ENCODE measurements at places on chromosomes 2 and 18.

GRCh38 chr2:235709124-235709813 is 215.4 kb downstream of the AGAP1 start:
- DNase-seq = no peak

DNA sequence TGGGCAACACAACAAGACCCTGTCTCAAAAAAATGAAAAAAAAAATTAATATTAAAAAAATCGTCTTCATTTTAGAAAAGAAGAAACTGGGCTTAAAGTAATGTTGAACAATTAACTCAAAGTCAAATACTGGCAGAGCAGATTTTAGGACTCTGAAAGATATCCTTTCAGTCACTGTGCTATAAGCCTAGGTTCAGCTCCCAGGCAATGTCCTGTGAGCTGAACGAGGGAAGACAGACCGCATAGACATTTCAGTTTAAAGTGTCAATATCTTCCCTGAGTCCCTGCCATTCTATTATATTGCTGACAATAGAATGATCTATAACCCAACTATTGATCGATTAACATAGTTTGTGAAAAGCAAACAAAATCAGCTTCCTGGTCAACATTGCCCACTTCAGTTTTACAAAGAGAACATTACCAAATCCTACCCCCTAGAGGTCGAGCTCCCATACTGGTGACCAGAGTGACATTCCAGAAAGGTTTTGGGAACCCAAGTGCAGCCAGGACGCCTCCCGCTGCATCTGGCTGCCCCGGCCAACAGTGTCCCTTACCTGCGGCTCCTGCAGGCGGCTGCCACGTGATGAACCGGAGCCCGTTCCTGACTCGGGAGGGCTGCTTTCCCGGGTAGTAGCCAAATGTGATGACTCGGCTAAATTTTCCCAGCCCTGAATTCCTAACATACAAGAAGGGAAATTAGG is 639 bp downstream of the MRO start:
- no peak for DNase-seq

- no peak for DNase-seq
Observed at GRCh38 chr2:172196768-172197431, 94.2 kb upstream of the DLX2 start.

DNA sequence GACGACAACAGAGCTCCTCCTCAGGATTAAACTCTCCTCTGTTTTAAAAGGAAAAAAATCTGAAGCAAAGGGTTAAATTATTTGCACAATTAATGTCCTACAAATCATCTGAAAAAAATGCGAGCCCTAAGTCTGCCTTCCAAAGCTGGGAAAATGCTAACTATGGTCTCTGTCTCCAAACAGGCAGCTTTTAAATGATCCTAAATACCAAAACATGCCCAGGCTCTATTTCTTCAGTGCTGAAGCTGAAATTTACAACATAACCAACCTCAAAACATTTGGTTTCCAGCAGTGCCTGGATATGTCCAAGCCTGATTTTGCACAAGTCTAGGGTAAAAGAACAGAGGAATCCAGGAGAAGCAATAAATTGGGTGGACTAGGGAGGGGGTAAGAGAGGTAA is 57.2 kb downstream of the LBH start:
- DNase-seq = no peak

DNA sequence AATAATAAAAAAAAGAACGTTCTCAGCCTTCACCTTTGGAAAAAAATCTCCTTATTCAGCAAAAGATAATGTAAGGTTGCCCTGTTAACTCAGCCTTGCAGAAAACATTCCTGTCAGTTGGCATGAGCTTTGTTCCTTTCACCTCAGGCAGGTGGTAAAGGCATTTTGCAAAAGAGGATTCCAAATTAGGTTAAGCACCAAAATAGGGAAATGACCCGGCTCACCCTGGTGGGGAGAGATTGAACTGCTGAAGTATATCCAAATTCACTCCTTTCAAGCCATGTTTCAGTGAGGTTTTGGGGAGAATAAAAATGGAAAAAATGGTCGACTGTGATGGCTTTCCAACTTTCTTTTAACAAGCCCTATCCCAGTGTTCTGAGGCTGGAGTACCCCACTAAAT is 1988.8 kb upstream of the PIK3C3 start:
- no peak for DNase-seq

- DNase-seq = no peak
Observed at GRCh38 chr18:56468396-56468795, 170.0 kb downstream of the TXNL1 start.

- DNase-seq = no peak
Observed at GRCh38 chr2:9378433-9379390, 44.6 kb downstream of the ITGB1BP1 start.

DNA sequence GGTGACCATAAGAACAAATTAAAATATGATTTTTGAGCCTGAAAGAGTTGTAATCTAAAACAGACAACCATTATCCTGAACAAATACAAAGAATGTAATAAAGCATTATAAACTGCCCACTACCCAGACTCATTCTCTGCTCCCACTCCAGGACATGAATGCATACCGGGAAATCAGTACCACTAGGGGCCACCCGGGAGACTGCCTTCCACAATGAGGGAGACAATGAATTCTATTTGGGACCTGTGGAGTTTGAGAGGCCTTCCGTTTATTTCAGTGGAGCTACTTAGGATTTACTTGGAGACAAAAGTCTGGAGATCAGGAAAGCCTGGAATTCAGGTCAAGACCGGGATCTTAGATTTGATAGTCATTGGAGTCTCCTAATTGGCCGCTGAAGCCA is 50.0 kb downstream of the NAB1 start:
- DNase-seq = no peak

DNA sequence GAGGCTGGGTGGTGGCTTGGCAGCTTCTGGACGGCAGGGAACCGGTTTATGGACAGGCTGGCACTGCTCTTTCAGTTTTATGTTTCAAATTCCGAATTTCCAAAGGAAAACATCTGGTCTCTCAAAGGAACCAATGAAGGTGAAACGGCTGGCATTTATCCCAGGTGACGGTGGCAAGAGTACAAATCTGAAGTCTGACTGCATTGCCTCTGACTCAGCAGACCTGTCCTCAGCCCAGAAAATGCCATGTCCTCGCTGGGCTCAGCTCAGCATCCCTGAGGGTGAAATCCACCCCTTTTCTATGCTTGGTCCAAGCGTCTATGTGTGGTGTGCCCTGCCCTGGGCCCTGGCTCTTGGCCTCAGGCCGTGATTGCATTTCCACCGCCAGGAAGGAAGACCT is 38.1 kb downstream of the NAPG start:
- no peak for DNase-seq

DNA sequence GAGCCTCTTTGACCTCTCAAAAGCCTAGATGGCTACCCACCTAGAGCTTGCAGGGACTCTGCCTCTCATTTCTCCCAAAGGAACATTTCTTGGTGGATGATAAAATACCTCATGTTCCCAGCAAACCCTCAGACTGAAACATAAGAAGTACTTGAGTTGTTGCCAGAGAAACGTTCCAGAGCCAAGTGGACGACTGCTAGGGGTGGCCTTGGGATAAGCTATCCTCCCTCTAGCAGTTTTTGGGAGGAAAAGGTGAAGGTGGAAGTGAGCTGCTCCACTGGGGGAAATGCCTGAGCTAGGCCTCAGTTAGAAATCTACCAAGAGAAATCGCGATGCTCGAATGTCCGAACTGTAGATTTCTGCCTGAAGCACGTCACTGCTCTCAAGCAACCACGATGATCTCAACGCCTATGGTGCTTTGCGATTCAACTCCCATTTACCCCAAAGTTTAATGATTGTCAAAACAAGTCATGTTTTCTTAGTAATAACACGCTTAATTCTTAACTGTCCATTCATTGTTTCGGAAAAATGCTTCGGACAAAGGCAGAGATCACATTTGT is 91.5 kb downstream of the CCBE1 start:
- DNase-seq = no peak

DNA sequence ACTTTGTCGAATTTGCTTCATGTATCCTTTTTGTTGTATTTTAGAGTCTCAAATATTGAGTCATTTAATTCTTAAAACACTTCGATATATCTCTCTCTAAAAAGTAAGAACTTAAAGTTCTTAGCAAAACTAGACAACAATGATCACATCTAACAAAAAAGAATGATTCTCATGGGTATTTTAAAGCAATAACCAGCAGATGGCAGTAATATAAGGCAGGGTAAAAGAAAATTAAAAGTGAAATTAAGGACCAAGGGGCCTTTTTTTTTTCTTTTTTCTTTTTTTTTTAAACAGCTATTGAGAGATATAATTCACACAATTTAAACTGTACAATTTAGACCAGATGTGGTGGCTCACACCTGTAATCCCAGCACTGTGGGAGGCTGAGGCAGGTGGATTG is 9.9 kb upstream of the AOX1 start:
- no peak for DNase-seq

- no peak for DNase-seq
Observed at GRCh38 chr2:161780881-161781280, 156.7 kb downstream of the SLC4A10 start.

GRCh38 chr2:20093263-20094141 is 42.1 kb upstream of the LAPTM4A start:
- DNase-seq = no peak

DNA sequence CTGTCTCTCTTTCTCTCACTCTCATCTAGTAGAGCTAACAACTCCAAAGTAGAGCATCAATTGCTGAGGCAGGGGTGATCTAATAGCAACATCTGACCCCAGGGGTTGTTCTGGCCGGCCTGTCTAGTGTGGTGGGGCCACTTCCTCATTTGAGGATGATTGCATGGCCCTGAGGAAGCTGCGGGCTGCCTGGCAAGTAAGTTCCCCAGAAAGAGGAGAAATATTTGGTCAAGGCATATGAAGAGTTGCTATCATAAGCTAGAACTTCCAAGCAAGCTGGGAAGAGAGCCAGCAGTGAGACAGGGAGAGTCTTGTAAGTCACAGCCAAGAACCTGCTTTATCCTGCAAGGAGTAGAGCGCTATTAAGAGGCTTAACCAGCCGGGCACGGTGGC is 50.8 kb upstream of the TMEM87B start:
- DNase-seq = no peak

- DNase-seq = no peak
Observed at GRCh38 chr2:95215018-95215612, 7.8 kb downstream of the ZNF892 start.

GRCh38 chr18:76005632-76006208 is 489.3 kb downstream of the ZNF516 start:
- DNase-seq = no peak

- DNase-seq = no peak
Observed at GRCh38 chr2:20419007-20419576, 27.8 kb upstream of the RHOB start.

DNA sequence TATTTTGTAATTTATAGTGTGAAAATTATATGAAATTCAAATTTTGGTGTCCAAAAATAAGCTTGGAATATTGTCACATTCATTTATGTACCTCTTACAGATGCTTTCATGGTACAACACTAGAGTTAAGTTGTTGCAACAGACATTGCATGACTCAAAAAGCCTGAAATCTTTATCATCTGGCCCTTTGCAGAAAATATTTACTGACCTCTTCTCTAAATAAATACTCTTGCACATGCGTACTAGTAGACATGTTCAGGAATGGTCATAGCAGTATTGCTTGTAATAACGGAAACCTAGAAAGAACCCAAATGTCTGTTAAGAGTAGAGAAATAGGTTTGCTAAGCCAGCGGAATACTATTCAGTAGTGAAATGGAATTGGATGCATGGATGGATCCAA is 60.4 kb downstream of the GALNT1 start:
- DNase-seq = no peak

DNA sequence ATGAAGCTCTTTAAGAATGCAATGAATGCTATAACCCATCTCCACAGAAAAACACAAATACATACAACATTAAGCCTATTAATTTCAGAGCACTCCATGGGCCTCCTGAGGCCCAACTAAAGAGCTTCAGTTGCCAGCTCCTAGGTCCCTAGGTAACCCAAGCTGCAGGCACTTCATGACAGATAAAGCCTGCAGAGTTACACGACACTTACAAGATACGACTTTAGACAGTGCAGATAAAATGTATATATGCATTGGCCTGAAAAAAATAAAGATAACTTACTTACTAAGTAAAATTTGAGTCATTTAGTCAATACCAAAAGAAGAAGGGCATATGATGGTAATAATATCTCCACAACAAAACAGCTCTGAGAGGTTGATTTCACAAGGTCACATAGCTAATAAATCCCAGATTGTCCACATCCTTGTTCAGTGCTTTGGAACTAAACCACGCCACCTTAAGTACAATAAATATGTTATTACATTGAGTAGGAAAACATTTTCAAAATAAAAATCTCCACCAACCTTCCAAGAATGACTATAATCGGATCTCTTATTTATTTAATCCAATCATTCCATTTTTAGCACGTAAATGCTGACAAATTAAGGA is 3.4 kb downstream of the MAP4K3 start:
- no peak for DNase-seq

DNA sequence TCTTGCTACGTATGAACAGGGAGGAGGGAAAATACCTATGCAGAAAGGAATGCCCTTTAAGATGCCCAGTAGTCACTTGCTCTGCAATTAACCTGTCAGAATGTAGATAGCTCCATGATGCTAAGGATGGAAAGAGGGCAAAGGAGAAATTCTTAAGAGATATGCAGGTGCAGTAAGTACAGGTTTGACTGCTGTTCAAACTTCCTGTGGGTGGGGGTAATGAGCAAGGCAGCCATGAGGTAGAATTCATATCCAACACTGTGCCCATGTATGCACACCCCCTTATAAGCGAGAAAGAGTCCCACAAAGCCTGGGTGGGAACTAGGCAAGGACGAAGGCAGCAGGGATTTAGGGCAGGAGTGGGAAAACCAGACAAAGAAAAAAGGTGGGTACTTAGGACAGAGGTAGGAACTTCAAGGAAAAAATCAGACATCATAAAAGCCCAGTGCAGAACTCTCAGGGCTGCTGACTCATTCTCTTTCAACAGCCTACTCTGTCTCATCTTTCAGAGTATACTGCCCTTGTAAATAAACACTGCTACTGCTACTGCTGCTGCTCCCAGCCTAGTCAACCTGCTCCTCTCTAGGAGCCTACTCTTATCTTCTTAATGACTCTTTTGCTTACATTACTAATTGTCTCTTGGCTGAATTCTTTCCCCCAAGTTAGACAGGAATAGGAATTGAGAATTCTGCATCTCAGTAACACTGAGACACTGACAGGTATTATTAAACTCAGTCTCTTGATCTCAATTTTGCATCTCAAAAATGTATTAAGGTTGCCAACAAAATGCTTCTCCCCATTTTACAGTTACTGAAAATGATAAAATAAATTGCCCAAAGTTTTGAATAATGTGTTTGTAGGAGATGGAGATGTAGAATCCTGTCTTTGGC is 189.0 kb downstream of the PTH2R start:
- no peak for DNase-seq

GRCh38 chr2:122707224-122707824 is 951.9 kb downstream of the TSN start:
- DNase-seq = no peak

DNA sequence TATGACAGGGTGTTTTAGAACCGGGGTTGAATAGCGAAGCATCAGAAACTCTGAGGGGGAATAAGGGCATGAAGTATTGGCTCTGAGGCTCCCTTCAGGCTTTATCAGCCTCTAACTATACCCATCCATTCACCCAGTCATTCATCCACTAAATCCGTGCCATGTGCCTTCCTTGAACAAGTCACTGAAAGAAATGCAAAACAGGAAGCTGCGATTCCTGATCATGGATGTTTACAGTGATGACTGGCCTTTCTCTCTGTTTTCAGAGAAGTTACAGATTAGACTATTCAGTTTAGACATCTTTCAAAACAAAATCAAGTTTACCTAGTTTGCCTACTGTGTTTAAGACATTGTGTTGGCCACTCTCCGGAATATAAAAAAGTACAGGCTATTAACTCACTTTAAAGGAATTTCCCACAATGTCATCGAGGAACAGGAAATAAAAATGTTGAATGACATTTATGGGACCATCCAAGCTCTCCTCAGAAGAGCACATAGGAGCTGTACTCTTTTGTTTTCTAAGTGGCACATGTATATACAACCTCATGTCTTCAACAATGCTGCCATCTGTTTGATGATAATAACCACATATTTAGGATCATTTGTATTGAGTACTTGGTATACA is 43.8 kb upstream of the SLC14A1 start:
- no peak for DNase-seq

All from activated gamma-delta T cell treated with anti-CD3 and anti-CD28 coated beads, Interleukin-2, amount 50 U/mL, for 16 hours (primary cell).